ENCODE measurements at places on chromosomes 13 and 19.

GRCh38 chr13:72181661-72182060 is 314.7 kb upstream of the DACH1 start:
- DNase-seq = no peak

GRCh38 chr13:25885418-25885817 is 166.4 kb downstream of the SHISA2 start:
- DNase-seq = no peak

GRCh38 chr13:51041126-51041525 is 69.9 kb downstream of the C13orf42 start:
- DNase-seq = no peak

DNA sequence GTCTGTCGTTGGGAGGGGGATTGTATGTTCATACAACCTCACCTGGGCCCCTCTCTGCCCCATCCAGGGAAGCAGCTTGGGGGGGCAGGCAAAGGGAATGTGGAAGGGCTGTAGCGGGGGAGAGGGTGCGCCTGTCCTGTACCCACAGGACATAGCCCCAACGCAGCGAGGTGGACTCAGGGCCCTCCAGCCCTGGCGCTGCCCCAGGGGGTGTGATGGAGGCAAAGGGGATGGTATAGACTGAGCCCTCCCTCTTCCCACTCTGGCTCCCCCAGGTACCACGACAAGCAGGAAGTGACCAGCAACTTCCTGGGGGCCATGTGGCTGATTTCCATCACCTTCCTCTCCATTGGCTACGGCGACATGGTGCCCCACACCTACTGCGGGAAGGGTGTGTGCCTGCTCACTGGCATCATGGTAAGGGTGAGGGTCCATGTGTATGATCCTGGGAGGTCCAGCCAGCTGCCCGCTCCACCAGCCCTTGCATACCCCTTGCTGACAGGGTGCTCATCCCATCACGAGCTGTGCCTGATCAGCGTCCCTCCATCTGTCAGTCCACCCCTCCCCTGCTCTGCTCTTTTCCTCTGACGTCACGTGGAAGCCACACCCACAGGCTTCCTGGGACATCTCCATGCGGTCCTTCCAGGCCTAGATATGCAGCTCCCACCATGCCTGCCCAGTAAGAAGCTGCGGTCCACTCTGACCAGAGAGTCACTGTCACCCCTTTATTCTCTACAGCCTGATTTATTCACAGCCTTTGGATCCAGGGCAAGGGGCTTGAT is 18.3 kb downstream of the KCNN1 start:
- no peak for DNase-seq

GRCh38 chr13:105969761-105970160 is 565.7 kb downstream of the EFNB2 start:
- no peak for DNase-seq

GRCh38 chr13:48949566-48950500 is 25.9 kb upstream of the FNDC3A start:
- no peak for DNase-seq

- no peak for DNase-seq
Measured at GRCh38 chr19:33723512-33723911, 73.2 kb upstream of the KCTD15 start.

GRCh38 chr19:49491804-49492572 is 4.2 kb upstream of the RPS11 start:
- DNase-seq = no peak

- no peak for DNase-seq
Measured at GRCh38 chr13:22243469-22244163, 572.7 kb downstream of the FGF9 start.

DNA sequence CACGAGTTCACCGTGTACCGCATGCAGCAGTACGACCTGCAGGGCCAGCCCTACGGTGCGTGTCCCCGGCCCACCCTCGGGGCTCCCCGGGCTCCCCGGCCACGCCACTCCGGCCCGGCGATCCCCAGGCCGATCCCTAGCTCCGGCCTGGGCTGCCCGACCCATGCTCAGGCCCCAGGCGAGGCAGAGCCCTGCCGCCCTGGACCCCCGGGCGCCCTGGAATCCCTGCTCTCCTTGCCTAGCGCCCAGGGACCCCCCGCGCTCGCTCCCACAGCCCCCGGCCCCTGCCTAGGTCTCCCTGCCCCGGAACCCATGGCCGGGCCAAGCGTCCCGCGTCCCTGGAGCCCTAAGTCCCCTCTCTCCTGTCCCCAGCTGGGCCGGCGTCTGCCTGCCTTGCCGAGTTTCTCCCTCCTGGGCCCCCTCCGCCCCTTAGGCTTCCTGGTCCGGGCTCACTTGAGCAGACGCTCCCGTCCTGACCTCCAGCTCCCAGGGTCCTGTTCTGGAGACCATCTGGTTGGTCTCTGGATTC is 494 bp downstream of the NCLN start:
- DNase-seq = no peak

DNA sequence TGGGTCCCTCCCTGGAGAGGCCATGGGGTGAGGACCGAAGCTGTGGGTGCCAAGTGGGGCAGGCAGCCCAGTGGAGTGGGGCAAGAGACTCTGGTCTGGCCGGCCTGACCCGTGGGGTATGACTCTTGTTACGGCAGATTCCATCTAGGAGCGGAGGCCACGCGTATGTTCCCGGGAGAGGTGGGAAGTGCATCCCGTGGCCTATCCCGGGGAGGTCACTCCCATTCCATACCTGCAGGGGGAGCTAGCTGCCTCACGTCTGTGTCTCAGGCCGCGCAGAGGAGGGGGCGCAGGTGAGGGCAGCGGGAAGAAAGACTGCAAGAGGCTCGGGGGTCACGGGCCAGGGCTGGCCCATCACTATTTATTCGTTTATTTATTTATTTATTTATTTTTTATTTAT is 4.9 kb downstream of the CSNK1G2 start:
- no peak for DNase-seq

GRCh38 chr19:45455707-45456499 is 11.9 kb upstream of the FOSB start:
- DNase-seq = peak; percentile 80

GRCh38 chr13:21111546-21111945 is 50.2 kb upstream of the LATS2 start:
- DNase-seq = no peak

GRCh38 chr13:26460648-26461047 is 96.8 kb upstream of the WASF3 start:
- no peak for DNase-seq

DNA sequence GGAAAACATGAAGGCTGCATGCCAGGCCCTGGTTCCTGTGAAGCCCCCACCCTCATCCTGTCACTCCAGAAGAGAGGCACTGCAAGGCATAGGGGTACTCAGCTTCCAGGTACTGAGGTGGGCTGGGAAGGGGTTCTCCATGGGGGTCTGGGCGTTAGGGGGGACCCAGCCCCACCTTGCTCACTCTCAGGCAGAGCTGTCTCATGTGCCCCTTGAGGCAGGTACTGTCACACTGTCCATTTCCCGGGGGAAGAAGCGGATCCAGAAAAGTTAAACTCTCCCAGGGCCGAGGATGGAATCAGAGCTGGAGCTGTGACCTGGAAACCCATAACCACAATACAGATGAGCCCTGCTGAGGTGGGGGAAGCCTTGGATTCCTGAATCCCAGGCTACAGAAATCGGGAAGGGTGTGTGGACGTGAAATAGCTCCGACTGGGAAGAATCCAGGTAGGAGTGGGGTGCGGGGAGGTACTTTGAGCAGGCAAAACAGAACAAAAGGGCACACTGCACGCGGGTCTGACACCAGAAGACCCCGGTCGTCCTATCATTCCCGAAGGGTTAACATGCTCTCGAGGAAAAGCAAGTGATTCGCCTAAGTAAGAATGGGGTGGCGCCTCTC is 540 bp upstream of the USE1 start:
- DNase-seq = no peak

DNA sequence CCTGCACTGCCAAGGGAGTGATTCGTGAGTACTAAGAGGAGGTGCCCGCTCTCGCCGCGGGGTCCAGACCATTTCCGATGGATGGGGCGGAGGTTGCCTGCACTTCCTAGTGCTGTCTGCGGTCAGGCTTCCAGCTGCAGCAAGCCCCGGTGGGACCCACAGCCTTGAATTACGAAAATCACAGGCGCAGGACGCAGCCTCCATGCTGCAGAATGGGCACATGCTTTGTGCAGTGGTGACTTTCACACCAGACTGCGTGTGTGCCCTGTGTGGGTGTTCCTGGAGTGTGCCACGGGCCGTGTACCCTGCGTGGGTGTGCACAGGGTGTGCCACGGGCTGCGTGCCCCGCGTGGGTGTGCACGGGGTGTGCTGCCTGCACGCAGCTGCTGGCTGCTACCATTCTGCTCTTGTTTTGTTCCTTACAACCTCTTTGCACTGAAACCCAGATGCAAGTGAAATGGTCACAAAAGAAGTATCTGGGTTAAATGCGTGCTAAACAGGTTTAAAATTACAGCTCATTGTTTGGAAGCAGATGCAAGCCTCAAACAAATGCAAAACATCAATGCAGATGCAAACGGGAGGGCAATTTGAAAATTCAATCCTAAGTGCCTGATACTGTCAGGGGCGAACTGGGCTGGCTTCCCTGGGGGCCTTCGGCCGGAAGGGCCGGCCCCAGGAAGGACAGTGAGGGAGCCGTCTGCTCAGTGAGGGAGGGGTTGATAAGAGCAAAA is 221.2 kb upstream of the SOX1 start:
- no peak for DNase-seq

GRCh38 chr13:113086991-113087922 is 18.3 kb upstream of the F7 start:
- no peak for DNase-seq

DNA sequence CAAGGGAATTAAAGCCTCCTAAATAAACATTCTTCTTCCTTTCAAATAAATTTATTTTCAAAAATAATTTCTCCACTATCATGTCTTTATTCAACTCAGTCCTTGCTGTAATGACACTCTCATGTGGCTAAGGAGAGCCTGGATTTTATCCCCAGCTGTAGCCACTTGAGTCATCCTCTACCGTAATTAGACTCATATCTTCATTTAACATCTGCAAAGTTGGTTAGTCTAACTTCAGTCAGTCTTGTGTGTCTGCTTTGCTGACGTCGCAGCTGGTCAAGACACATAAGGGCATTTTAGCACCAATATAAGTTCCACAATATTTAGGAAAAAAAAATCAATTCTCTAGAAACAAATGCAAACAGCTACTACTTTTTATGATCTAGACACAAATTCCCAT is 776.4 kb upstream of the ATXN8OS start:
- DNase-seq = no peak

- DNase-seq = no peak
Measured at GRCh38 chr13:33644581-33645543, 173.1 kb upstream of the RFC3 start.

DNA sequence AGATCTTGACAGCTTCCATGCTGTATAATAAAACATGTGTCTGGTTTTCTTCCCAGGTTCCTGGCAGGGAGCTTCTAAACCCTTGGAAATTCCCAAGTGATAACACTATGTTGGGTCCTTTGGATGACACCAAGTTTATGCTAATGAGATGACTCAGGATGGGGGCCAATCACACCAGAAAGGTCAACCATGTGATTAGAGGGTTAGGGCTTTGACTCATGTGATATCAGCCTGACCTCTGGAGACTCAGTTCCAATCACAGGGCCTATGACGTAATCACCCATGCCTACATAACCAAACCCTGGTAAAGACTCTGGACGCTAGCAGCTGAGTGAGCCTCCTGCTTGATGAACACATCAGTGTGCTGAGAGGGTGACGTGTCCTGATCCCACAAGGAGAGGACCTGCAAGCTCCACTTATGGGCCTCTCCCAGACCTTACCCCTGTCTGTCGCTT is 203.6 kb downstream of the DCLK1 start:
- DNase-seq = no peak

DNA sequence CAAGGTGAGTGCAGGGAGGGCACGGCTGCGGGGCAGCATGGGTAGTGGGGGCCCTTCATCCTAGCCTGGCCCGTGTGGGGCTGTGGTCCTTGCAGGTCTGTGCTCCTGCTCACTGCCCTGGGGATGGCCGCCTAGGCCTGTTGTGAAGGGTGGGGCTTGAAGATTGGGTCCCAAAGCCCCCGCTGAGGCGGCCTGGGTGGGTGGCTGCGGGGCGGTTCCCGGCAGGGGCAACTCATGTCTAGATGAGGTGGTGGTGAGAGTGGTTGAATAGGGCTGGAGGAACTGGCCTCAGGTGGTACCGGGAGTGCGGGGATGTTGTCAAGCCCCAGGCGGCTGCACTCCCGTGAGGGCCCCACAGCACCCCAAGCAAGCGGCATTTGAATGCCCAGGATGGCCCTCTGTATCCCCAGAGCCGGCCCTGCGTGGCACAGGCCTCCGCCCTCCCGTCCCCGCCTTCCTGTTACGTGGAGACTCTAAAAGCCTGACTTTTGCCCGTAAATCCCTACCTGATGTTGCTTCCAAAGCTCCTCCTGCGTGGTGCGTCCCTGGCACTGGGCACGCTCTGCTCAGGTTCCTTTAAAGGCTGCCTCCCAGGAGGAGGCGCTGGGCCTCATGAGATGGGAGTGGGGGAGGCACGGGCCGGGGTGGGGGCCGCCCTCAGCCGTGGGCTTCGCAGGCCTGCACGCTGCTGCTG is 15.0 kb downstream of the SPPL2B start:
- DNase-seq = no peak

- DNase-seq = no peak
Measured at GRCh38 chr13:43031881-43032280, 8.5 kb downstream of the DNAJC15 start.

DNA sequence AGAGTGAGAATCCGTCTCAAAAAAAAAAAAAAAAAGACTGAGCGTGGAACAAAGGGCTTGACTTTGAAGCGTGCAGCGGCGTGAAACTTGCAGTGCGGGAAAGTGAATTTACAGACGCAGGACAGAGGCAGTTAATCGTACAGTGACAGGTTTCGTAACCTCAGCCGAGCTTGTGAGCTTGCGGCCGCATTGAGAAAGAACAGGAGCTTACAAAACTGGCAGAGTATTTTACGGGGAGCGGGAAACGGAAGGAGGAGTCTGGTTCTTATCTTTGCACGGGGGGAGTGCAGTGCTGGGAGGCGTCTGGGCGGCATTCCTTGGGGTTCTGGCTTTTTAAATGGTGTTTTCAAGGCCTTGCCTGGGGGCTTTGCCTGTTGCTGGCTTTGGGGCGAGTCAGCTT is 6.0 kb upstream of the BSG start:
- peak; percentile 76 for DNase-seq

GRCh38 chr19:6721773-6722172 is 1.3 kb upstream of the C3 start:
- DNase-seq = no peak
